Eye (tissue), 1 donor: ENCODE measurements at places on chromosomes 7 and 10.

DNA sequence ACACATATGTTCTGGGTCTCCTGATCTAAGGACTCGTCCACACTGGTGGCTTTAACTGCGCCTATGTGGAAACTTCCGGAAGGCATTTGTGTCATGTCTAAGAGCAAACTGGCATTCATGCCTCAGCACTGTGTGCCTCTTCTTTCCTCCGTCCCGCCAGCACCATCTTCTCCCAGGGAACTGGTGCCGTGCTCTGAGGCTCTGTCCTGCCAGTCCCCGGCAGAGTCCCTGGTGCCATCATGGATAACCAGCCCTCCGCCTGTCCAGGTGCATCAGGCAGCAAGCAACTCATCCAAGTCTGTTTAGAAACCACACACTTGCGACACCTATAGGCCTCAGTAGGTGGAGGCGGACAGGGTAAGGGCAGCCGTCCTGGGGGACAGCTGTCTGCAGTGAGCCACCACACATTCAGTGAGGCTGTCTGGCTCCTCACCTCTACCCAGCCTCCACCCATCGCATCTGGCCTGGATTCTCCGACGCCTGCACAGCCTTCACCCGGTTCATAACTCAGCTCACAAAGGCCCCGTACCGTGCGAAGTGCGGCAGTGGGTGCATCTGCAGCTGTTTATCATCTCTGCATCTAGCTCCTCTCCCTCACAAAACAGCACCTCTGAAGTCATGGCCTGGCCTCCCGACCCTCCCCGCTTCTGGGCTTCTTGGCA is 162.7 kb downstream of the DIP2C start:
- DNase-seq, result no peak

DNA sequence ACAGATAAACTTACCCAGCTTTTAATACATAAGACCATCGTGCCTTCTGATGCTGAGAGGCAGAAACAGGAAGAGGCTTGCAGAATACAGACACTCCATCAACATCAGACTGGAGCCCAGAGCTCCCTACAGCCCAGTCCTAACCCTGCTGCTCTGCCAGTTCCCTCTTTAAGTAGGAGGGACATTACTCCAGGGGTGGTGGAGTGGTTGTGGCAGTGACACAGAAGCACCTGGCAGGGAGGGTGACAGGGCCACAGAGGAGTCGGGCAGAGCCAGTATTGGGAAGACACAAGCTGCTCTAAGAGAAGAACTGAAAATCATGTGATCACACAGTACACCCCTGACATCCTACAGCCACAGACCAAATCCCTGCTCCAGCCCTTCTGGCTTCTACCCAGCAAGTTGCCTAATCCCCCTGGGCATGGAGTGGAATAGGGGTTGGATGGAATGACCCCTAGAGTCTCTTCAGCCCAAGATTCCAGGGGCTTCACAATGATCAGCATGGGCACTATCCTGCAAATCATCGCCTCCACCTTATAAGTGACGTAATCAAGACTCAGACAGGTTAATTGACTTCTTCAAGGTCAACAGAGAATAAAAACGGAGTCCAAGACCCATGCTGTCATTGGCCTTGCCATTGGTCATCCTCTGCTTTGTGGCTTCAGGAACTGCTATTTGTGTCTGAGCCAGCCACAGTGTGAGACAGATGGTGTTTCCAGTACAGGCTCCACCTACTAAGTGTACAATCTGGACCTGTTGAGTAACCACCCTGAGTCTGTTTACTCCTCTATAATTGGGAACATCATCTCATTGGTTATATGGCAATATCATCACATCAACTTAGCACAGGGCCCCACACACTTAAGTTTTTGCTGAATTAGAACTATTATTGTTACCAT is 61.1 kb upstream of the ZMIZ1 start:
- DNase-seq, result no peak

- DNase-seq, result no peak
Measured at GRCh38 chr10:86411281-86411841, 44.8 kb upstream of the GRID1 start.

DNA sequence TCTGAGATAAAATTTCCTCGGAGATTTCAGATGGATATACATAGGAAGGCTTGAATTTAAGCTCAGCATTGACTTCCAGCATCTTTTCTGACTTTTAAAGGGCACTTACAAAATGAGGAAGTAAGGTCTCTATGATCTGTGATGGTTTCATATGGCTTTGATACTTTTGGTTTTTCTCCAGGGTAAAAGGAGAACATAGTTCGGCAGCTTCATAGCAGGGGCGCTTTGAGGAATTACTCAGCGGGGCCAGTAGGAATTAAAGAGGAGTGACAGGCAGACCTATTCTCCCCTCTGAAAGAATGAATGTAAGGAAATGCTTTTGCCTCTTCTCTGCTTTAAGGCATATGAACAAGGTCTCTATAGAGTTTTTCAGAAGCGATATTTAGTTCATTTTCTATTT is 80.0 kb upstream of the PCDH15 start:
- no peak for DNase-seq

- peak; percentile 78 for DNase-seq
Measured at GRCh38 chr7:130758429-130759056, 24.5 kb upstream of the KLF14 start.

DNA sequence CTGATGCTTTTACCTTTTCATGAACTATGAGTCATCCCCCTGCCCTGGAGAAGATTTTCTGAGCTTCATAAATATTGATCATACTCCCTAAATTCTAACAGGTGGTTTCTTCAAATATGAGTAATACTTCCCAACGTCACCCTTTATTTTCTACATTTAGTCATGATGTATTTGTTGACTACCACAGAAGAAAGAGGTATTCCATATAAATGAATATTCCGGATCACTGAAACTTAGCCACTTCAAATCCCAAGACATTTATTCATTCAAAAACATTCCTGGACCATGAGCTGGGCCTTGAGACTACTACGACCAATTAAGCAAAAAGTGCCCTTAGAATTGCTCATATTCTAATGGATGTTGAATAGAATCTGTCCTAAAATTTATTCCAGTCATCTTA is 395.8 kb upstream of the NPVF start:
- no peak for DNase-seq

GRCh38 chr7:135359615-135360014 is 126.0 kb downstream of the STRA8 start:
- DNase-seq, result no peak

DNA sequence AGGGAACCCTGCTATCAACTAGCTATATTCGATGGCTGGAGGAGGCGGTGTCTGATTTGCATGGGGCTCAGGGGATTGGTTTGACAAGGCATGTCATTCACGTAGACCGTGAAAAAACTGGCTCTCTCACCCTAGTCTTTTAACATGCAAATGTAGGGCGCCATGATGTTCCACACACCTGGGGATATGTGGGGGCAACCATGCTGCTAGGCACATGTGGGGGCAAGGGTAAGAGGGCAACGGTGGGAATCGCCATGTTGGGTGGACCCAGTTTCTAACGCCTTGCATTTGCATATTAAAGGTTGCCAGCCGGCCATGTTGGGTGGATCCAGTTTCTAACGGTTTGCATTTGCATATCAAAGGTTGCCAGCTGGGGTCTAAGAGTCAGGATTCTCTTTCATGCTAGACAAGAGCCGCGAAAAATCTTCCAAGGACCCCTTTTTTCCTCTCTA is 419.2 kb upstream of the NFE2L3 start:
- DNase-seq, result no peak

DNA sequence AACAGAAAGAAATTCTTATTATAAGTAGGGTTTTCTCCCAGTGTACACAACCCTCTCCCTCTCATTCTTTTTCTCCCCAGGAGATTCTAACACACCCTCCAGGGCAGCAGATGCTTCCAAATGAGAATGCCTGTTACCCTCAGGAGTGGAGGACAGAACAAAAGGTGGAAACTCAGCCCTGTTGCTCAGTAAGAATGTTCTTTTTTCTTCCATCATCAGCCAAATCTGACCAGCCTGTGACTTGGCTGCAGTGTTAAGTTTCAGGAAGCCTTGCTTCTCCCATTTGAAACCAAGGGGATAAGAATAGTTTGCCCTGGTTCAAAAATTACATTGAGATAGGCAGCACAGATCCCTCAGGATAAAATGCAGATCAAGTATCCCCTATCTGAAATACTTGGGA is 77.5 kb upstream of the EEPD1 start:
- DNase-seq, result no peak

- peak; percentile 80 for DNase-seq
Measured at GRCh38 chr7:18590744-18591340, 95.3 kb downstream of the HDAC9 start.

DNA sequence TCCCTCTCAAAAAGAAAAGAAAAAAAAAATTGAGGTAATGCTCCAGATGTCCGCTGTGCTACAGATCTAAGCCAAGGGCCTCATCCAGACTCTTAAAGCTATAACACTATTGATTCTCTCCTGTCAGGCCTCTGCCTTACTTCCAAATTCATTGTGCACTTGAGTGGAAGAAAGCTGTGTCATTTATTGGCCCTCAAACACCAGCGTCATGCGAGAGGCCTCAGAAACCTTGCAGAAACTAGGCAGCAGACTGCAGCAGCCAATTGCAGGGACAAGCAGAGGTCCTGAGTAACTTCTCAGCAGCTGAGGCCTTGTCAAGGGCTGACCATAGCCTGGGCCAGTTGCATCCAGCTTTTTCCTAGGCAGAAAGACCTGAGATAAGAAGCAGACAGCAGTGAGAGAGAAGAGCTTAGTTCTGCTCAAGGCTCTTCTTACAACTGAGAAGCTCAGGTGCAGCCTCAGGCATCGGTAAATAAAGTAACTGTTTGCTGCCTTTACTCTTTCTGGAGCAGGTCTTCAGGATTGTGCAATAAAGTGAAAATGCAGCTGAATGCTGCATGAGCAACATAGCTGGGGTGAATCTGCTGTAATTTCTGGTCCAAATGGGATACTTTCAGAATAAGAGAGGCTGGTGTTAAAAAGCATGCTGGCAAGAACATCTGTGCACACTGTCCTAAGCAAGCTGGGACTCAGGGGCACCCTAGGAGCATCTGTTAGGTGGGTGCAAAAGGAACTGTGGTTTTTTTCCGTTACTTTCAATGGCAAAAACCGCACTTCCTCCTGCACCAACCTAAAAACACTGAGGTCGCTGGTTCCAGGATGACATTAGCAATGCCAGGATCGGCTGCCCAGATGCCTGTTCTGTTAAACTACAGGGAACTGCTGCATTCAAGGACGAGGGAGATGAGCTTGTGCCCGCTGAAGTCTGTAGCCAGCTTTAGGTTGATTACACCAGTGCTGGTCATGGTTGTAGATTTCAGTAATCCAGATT is 181.8 kb upstream of the PFKP start:
- DNase-seq, result peak; percentile 73

DNA sequence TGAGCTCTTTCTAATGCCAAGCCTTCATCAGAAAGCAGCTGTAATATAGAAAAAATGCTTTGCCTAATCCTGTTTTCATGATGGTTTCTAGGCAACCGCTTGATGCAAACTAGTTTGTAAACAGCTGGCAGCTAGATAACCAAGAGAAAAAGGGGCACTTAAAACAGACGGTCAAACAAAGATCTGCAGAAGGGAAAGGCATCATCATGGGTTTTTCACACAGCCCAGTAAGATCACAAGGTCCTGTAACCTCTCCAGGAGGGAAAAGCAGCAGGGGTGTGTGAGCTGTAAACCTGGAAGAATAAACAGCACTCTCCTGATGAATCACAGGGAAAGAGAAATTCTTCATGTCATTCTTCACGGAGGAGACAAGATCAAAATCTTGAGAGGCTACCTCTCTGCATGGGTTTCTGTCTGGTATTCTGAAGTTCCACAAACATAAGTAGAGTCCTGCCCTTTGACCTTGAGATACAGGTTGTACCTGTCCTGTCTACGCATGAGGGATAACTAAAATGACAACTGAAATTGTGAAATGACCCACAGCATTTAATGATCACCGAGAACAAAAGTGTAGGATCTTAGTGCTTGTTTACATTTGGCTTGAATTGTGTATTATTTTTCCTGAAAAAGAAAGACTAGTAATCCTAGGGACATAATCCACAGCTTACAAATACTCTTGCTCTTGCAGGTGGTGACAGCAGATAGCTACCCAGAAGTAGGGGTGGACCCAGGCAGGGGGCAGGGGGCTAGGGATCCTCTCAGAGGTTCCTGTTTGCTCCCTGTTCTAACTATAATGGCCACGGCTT is 48.0 kb downstream of the CREB3L2 start:
- peak; percentile 64 for DNase-seq

DNA sequence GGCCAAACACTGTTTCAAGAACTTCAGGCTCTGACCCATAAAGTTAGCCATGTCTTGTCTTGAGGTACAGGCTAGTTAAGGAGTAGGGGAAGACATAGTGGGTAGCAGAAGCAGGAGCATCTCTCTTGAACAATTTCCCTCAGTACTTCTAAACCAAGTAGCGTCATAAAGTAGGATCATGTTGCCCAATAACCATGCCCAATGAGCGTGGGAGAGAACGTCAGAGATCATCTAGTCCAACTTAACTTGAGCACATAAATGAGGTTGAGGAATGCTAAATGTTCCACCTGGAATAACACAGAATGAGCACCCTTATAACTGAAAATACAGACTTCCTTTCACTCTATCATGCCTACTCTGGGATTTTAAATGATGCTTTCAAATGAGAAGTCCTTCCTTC is 134.9 kb downstream of the AOAH start:
- DNase-seq, result no peak

GRCh38 chr10:65294329-65294728 is 1631.5 kb upstream of the LRRTM3 start:
- DNase-seq, result no peak

DNA sequence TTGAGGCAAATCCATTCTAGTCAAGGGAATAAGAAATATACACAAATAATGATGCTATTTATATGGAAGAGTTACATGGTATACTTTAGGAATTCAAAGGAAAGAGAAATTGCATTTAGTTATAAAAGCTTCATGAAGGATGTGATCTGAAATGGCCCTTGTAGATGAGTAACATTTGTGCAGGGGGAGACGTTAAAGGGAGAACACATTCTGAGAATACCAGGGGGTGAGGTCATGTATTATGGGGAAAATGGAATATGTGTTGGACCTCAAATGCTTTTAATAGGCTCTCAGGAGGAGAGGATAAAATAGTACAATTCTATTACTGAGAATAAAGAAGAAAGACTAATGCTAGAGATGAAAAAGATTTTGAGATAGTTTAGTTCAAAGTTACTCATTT is 122.5 kb upstream of the NOBOX start:
- no peak for DNase-seq

DNA sequence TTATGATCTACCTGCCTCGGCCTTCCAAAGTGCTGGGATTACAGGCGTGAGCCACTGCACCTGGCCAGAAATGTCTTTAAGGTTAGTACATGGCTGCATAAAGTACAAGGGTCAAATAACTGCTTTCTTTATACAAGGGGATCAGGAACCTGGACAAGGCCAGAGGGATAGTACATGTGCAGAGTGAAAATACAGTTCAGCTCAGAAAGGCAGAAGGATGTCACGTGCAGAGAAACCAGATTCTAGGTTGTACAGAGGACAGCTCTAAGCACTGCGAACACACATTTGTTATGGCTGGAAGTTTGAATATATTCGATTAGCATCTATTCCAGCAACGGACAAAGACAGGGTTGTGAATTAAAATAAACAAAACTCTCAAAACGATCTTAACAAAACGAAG is 6.0 kb upstream of the RSBN1L start:
- no peak for DNase-seq

DNA sequence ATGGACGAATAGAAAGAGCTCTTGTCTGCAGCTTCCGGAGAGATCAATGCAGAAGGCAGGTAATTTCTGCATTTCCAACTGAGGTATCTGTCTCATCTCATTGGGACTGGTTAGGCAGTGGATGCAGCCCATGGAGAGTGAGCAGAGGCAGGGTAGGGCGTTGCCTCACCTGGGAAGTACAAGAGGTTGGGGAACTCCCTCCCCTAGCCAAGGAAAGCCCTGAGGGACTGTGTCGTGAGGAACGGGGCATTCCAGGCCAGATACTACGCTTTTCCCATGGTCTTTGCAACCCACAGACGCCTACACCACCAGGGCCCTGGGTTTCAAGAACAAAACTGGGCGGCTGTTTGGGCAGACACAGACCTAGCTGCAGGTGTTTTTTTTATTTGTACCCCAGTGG is 186.3 kb downstream of the ETV1 start:
- no peak for DNase-seq
